ENCODE measurements at places on chromosomes 1 and 21.

DNA sequence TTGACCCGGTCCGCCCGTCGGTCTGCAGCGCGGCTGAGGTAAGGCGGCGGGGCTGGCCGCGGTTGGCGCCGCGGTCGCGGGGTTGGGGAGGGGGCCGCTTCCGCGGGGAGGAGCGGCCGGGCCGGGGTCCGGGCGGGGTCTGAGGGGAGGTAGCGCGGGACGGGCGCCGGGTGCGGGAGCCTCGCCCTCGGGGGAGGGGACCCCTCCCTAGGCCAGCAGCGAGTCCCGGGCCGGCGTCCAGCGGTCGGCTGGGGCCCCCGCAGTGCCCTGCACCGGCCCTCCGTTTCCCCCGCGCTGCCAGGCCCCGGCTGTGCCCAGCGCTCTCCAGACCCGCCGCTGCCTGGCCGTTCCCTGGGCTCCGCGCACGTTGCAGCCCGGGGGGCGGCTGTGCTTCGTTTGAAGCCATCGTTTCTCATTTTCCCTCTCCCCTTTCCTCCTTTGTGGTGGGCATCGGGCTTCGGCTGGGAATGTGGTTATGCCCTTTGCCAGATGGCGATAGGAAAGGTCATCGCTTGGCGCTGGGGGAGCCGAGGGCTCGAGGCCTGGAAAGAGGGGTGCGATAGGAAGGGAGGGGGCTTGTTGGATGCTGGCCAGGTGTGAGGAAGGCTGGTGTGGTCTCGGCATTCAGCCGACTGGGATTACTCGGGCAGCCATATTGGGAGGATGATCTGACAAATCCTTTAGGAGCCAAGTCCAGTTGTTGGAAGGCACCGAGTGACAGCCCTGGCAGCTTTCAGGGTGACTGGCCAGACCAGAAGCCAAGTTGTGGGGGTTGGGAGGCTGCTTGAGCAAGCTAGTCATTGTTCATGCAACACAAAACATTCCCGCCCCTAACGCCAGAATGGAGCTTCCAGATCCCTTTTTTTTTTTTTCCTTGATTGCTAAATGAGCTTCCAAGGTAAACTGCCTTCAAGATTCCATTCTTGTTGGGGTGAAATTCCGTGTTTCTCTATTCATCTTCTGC lies 753 bp downstream of the KIF1B start:
- H3K36me3 ChIP-seq, result no peaks in the 10 kb centered on the region
- no peaks in the 10 kb centered on the region for H3K4me1 ChIP-seq
- H3K4me3 ChIP-seq, result peak overlapping the region; percentile 91
- DNase-seq, result peak; percentile 93

DNA sequence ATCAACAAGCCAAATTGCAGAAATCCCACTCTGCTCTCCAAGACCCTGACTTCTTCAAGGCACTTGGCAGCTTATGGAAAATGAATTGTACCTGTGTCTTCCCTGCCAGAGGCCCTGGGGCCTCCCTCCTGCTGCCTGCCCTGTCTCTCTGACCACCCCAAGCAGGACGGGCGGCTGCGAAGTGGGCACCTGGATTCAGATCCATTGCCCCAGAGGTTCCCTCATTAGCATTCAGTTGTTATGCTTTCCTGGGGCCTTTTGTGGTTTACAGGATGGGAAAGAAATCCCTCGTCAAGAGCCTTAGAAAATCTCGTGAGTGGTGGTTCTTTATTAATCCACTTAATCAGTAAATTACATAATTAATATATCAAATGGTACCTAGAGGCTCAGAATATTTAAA lies 179.3 kb downstream of the TNR start:
- H3K27me3 ChIP-seq, result no peaks in the 10 kb centered on the region
- H3K36me3 ChIP-seq, result no peaks in the 10 kb centered on the region
- no peak for DNase-seq
- no peak overlapping the region for H3K27ac ChIP-seq
- H3K4me3 ChIP-seq, result no peak overlapping the region

DNA sequence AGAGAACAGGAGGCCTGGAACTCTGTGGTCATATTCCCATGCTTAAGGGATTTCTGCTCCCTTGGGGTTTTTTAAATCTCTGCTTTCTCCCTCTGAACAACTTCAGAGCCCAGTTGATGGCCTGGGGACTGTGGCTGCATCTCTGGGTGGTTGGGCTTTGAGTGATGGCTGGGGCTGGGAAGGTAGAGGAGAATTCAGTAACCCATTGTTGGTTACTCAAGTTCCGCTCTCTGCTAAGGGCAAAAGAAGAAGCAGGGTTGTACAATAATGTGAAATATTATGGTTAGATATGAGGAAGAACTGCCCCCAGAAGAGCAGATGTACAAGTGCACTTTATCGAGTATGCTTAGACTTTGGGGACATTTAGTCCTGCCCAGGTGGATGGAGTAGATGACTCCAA lies 72.1 kb upstream of the CNTN2 start:
- H3K27ac ChIP-seq, result no peak overlapping the region
- no peak overlapping the region for H3K4me3 ChIP-seq

DNA sequence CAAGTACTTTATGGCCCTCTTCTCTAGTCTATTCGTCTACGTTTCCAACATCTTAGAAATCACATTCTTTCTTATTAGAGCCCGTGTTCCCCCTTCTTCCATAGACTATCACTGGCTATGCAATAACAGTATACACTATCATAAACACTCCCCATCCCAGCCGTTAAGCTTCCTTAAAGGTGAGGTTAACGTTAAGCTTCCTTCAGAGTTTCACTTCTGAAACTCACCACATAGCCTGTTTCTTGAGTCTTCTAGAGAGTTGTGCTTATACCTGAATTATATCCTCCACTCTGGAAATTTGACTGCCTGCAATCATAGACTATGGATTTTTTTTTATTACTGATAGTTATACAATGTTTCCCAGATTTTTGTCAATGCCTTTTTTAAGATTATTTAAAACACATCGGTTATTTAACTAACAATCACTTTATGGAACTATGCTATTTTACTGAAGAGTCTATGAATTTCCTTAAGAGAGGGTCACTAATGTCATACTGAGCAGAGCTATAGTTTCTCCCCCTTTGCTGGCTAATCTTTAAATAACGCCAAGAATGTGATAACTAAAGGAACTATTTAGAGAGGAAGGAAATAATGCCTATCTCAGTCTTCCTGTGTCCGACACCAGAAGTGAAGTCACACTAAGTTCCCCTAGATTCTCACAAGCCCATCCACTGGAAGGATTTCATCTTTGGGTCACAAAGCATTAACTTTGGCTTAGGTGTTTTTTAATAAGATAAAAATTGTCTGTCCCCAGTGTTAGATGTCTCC lies 16.8 kb downstream of the FCER1A start:
- H3K36me3 ChIP-seq, result no peaks in the 10 kb centered on the region
- no peaks in the 10 kb centered on the region for H3K4me1 ChIP-seq
- H3K4me3 ChIP-seq, result no peak overlapping the region
- no peaks in the 10 kb centered on the region for H3K27me3 ChIP-seq
- H3K27ac ChIP-seq, result no peak overlapping the region
- DNase-seq, result no peak

DNA sequence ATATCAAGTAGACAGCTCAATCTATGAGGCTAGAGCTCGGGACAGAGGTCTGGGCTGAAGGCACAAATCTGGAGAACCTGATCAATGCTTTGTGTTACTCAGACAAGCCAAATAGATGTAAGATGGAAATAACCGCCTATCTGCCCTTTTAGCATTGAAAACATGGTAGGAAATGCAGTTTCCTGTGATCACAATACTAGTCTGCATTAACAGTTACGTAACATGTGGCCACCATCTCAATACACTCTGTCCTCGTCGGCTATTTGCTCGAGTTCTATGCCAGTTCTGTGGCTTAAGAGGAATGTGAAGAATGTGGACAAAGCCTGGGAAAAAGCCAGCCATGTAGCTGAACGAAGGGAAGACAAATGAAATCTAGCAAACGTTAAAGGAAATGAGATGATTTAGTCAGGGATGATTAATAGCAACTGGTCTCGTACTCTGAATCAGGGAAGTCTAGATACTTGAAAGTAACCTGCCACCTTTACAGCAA lies 73.3 kb downstream of the HSF2BP start:
- H3K4me1 ChIP-seq, result no peaks in the 10 kb centered on the region
- no peak overlapping the region for H3K27ac ChIP-seq
- DNase-seq, result no peak
- no peaks in the 10 kb centered on the region for H3K27me3 ChIP-seq

DNA sequence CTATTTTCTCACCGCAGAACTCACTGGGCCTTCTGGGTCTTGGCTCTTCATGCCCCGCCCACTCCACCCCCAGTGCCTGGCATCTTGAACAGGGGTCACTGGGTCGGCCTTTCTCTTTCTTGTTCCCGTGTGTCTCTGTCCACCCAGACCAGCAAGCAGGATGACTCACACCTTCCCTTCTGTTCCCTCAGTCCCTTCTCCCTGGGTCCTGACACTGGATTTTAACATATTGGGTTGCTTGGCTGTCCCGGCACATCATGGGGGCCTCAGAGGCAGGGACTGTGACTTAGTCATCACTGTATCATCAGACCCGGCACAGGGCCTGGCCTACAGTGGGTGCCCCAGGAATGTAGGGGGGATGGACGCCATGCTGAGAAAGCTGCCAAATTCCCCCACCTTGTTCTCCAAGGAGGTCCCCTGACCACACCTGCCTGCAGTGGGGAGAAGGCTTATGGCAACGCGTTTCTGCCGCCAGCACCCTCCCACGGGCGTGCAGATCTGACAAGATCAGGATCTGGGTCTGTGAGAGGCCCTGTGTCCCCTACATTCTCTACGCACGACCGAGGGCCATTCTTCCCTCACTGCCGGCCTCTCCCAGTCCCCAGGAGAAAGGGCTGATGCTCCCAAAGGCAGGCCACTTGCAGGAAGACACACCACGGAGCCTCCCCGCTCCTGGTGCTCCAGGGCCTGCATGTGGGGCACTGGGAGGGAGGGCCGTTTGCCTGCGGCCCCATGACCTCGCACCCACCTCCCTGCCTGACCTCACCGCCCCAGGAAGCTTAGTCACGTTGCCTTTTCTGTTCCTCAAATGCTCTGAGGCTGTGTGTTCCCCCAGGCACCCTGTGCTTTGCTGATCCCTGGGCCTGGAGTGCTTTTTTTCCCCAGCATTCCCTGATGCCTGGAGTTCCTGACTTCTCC lies 157.2 kb upstream of the TMEM51 start:
- no peaks in the 10 kb centered on the region for H3K4me1 ChIP-seq
- no peak overlapping the region for H3K27ac ChIP-seq
- no peak for DNase-seq
- H3K4me3 ChIP-seq, result no peak overlapping the region
- no peaks in the 10 kb centered on the region for H3K36me3 ChIP-seq

DNA sequence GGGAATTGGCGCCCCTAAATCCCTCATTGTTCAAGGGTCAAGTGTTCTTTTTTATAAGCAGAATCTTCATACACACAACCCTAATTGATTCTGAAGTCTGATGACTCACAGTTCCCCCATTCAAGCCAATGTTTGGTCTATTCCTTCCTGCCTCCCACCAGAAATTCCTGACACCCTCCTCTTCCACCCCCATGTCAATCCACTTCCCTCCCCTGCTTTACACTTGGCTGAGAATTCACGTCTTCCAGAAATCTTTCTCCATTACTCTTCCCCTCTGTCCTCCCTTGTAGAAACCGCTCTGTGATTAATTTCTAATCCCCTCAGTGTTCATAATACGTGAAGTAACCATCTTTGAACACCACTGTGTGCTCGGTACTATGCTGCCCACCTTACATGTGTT lies 76.2 kb upstream of the CD34 start:
- no peaks in the 10 kb centered on the region for H3K27me3 ChIP-seq
- H3K36me3 ChIP-seq, result no peaks in the 10 kb centered on the region
- no peak overlapping the region for H3K4me3 ChIP-seq

- no peaks in the 10 kb centered on the region for H3K4me1 ChIP-seq
- H3K27me3 ChIP-seq, result no peaks in the 10 kb centered on the region
- DNase-seq, result no peak
- H3K4me3 ChIP-seq, result no peak overlapping the region
- no peaks in the 10 kb centered on the region for H3K36me3 ChIP-seq
- H3K27ac ChIP-seq, result no peak overlapping the region
Observed at GRCh38 chr1:18856435-18856834, 3.0 kb downstream of the TAS1R2 start.

- DNase-seq, result no peak
- H3K4me3 ChIP-seq, result peak overlapping the region; percentile 89
- H3K27me3 ChIP-seq, result no peaks in the 10 kb centered on the region
- H3K27ac ChIP-seq, result peak overlapping the region; percentile 5
Observed at GRCh38 chr1:28885977-28886730, 28.2 kb upstream of the EPB41 start.

DNA sequence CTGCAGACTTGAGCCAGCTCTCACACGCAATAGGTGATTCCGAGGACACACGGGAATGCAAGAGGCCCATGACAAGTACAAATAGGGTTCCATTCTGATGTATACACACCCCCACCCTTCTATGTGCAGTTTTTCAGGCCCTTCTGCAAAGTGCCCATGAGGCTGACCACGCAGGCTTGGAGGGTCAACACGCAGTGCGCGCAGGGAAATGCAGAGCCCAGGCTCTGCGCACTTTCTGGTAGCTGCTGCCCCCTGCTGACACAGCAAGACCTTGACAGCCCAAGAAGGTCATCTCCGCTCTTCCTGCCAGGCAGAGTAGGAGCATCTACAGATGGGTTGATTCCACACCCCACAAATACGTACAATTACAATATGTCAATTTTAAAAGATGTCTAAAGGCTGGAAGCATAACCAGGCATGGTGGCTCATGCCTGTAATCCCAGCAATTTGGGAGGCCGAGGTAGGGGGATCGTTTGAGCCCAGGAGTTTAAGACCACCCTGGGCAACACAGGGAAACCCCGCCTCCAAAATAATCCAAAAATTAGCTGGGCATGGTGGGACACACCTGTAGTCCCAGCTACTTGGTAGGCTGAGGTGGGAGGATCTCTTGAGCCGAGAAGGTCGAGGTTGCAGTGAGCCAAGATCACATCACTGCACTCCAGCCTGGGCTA lies 18.5 kb downstream of the SH3BP5L start:
- no peaks in the 10 kb centered on the region for H3K36me3 ChIP-seq
- H3K4me1 ChIP-seq, result peaks cover 10% of the 10 kb centered on the region
- DNase-seq, result peak; percentile 75
- H3K4me3 ChIP-seq, result no peak overlapping the region

- no peaks in the 10 kb centered on the region for H3K4me1 ChIP-seq
- no peak overlapping the region for H3K27ac ChIP-seq
- no peaks in the 10 kb centered on the region for H3K36me3 ChIP-seq
- H3K27me3 ChIP-seq, result no peaks in the 10 kb centered on the region
Observed at GRCh38 chr1:17458794-17459193, 19.3 kb upstream of the RCC2 start.

DNA sequence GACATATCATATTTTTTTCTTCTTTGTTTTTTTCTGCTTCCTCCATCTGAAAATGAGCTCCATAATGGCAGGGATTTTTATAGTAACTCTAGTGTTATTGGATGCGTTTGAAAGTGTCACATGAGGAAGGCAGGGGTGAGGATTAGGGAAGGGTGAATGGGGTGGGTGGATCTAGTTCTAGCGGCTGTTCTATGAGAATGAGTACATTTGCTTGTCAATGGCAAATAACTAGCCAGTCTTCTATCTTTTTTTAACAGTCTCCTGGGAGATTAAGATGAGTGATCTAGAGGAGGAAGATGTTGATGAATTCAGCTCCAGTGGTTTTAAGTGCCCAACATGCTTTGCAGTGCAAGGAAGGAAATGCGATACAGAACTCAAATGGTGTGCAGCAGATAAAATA lies 5.8 kb downstream of the OR14I1 start:
- no peak overlapping the region for H3K27ac ChIP-seq
- H3K4me1 ChIP-seq, result no peaks in the 10 kb centered on the region
- H3K4me3 ChIP-seq, result no peak overlapping the region
- DNase-seq, result no peak
- no peaks in the 10 kb centered on the region for H3K27me3 ChIP-seq

All from colonic mucosa (tissue), 4 donors.